ENCODE measurements at places on chromosomes 4 and X. TPM values are rescaled to one million over a fixed set of nuclear protein-coding genes. Genes with fewer than 3 reads are reported as not detected.

GPRIN3 gene
- 0.65 TPM for total RNA-seq

TMEM154 gene
- total RNA-seq: 2.0 TPM

HGFAC gene
- total RNA-seq: not detected

ZNF674 gene
- total RNA-seq: 3.1 TPM

EVC gene
- total RNA-seq: 17.5 TPM

ADGRG4 gene
- not detected for total RNA-seq

MAGEC1 gene
- not detected for total RNA-seq

NXT2 gene
- 8.5 TPM for total RNA-seq

SSX2B gene
- not detected for total RNA-seq

IGSF1 gene
- total RNA-seq: not detected

MAGEA12 gene
- not detected for total RNA-seq

CNOT6L gene
- total RNA-seq: 31.2 TPM

ADH1C gene
- total RNA-seq: not detected

PAGE4 gene
- total RNA-seq: not detected

CRMP1 gene
- 0.65 TPM for total RNA-seq

LGI2 gene
- total RNA-seq: not detected

VEGFD gene
- total RNA-seq: 0.20 TPM
